CD14-positive monocyte (primary cell): ENCODE measurements at places on chromosomes 3 and 15. TPM values are rescaled to one million over a fixed set of nuclear protein-coding genes. Genes with fewer than 3 reads are reported as not detected.

GRCh38 chr15:98308117-98308516 lies 340.2 kb upstream of the IGF1R start:
- no peaks in the 10 kb centered on the region for H3K4me1 ChIP-seq
- no peak overlapping the region for H3K27ac ChIP-seq
- no peak overlapping the region for H3K4me3 ChIP-seq
- H3K36me3 ChIP-seq = no peaks in the 10 kb centered on the region

Gene LAMB2
- 4.0 TPM for polyA plus RNA-seq

Gene ANKUB1
- polyA plus RNA-seq = 0.05 TPM in 1 of 2 replicates, not detected in the other

Gene TADA3
- 47.2 and 51.2 TPM in 2 replicates for polyA plus RNA-seq

DNA sequence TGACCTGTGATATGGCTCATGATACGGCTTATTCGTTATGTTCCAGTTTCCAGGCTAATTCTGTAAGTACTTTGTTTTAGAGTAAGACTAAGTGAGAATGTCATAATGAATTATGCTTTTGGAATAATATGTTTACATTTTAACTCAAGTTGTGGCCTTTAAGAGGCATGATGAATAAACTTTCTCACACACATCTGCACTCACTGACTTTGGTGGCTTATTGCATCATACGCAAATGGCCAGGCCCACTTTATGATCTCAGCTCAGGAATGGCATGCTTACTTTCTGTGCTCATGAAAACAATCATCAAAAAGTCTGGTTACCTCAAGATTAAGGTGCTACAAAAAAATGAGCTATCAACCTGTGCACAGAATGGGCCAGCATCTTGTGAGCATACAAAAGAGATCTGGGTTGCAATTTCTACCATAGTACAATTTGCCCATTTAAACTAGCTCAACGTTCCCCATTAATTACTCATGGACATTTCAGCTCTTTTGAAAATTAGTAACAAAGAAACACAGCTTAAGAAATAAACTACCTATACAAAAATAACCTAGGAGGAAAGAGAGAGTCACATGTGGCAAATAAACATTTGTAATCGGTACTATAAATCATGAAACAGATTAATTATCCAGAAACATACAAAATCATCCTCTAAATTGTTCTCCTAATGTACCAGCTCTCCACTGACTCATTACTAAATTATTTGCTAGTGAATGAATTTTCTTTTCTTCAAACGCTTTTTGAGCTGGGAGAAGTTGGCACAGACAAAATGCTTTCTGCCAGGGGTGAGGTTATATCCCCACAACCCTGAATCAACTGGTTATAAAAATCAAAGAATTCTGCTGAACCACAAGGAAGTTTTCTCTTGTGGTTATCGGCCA lies 439.0 kb upstream of the ADAMTS9 start:
- no peaks in the 10 kb centered on the region for H3K36me3 ChIP-seq
- no peaks in the 10 kb centered on the region for H3K27me3 ChIP-seq
- H3K4me1 ChIP-seq = no peaks in the 10 kb centered on the region
- no peak overlapping the region for H3K4me3 ChIP-seq

GRCh38 chr3:150599611-150600297 lies 3.4 kb upstream of the SELENOT start:
- no peaks in the 10 kb centered on the region for H3K27me3 ChIP-seq
- peak; percentile 26 for DNase-seq
- no peak overlapping the region for H3K4me3 ChIP-seq
- no peaks in the 10 kb centered on the region for H3K36me3 ChIP-seq
- no peak overlapping the region for H3K27ac ChIP-seq

Gene CYP8B1
- polyA plus RNA-seq = not detected
